ENCODE measurements at places on chromosomes 3 and 15. TPM values are rescaled to one million over a fixed set of nuclear protein-coding genes. Genes with fewer than 3 reads are reported as not detected.
A peak's percentile ranks its signal among the peaks of the same experiment; 100 is the strongest.

Gene AMIGO3
- total RNA-seq = 5.5 TPM

- peak; percentile 81 for DNase-seq
Observed at GRCh38 chr3:49028673-49029562, at the start of gene IMPDH2. TSS of gene IMPDH2 (minus strand) at chr3:49029398. CDS start at chr3:49029350, 48 bp downstream.

DNA sequence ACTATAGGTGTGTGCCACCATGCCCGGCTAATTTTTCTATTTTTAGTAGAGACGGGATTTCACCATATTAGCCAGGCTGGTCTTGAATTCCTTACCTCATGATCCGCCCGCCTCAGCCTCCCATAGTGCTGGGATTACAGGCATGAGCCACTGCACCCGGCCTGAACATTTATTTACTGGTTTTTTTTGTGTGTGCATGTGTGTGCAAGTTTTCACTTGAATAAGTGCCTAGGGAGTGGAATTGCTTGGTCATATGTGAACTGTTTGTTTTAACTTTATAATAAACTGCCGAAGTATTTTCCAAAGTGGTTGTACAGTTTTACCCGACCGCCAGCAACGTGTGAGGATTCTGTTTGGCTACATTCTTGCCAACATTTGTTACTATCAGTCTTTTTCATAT lies 14.1 kb downstream of the BBS4 start:
- no peak for DNase-seq

DNA sequence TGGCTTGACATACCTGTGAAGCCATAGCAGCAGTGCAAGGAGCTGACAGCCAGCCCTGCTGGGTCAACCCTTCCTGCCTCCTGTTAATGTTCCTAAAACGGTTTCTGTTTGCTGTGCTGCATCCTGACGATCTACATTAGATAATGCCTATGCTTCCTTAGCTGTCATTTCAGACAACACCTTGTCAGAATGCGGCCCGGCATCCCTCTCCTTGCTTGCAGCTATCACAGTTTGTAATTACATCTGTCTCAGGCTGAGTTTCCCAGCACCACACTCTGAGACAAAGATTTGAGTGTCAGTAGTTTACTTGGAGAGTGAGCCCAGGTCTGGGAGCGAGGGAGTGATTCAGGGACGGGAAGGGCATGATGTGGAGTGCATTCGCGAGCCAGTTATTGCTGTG lies 9.0 kb downstream of the TRH start:
- no peak for DNase-seq

Gene BTBD1
- 82.6 TPM for total RNA-seq

DNA sequence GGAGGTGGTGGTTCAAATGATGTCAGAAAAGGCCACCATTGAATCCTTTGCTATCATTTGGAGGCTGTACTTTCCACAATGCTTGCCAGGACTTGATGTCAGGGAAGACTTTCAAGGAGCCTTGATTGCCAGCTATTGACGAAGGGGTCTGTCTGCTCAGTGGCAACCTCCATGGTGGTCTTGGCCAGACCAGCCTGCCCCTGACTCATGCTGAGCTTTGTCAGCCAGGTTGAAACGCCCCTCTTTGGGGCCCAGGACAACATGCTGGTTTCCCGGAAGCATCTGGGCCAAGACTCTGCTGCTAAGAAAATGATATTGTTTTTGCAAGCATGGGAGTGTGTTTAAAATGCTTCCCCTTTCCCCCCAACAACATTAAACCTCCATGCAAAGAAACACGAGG lies 26.7 kb downstream of the CGNL1 start:
- DNase-seq = no peak

- DNase-seq = no peak
Observed at GRCh38 chr3:4753073-4753691, 226.1 kb upstream of the BHLHE40 start.

- no peak for DNase-seq
Observed at GRCh38 chr3:183220828-183221227, 32.2 kb upstream of the B3GNT5 start.

- DNase-seq = no peak
Observed at GRCh38 chr3:183911087-183911486, 26.4 kb upstream of the PARL start.

Gene SPESP1
- not detected for total RNA-seq
